Stimulated activated CD4-positive, alpha-beta T cell treated with anti-CD3 and anti-CD28 coated beads, Interleukin-2, amount 100 ng/mL, for 24 hours (primary cell): ENCODE measurements at places on chromosomes 5 and 9.

GRCh38 chr9:128005923-128006322 lies 25.1 kb upstream of the EEIG1 start:
- DNase-seq, result no peak

- DNase-seq, result no peak
Measured at GRCh38 chr5:154359221-154359573, 86.6 kb upstream of the SAP30L start.

- DNase-seq, result no peak
Measured at GRCh38 chr5:36070687-36071571, 4.2 kb upstream of the UGT3A2 start.

DNA sequence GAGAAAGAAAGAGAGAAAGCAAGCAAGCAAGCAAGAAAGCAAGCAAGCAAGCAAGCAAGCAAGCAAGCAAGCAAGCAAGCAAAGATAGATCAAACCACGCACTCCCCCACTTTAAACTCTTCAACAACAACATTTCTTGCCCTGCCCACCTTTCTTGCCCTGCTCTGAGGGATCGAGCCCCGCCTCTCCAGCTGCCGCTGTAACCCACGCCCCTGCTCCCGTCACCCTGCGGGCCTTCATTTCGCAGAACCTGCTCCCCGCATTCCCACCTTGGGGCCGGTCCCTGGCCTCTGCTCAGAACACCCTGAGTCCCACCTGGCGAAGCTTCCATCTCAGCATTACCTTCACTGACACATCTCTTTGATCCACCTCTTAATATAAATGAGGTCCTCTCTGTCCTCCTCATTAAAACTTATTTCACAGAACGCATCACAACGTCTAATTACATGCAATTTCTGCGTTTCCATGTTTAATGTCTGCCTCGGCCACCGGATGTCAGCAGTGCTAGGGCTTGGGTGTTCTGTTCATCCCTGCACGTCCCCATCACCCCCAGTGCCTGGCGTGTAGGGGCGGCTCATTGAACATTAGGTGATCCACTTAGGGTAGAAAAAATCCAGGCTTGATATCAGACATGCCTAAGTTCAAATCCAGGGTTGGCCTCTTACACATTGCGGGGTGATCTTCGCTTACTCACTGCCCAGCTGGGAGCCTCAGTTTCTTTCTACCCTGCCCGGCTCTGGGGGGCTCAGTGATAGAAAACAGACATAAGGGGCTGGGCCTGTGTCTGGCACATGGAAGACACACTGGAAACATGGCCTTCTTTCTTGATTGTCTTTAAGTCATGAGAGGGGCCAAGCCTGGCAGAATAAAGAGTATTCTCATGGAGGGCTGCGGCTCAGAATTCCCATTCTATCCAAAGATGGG lies 187.6 kb downstream of the DAB2IP start:
- DNase-seq, result no peak

DNA sequence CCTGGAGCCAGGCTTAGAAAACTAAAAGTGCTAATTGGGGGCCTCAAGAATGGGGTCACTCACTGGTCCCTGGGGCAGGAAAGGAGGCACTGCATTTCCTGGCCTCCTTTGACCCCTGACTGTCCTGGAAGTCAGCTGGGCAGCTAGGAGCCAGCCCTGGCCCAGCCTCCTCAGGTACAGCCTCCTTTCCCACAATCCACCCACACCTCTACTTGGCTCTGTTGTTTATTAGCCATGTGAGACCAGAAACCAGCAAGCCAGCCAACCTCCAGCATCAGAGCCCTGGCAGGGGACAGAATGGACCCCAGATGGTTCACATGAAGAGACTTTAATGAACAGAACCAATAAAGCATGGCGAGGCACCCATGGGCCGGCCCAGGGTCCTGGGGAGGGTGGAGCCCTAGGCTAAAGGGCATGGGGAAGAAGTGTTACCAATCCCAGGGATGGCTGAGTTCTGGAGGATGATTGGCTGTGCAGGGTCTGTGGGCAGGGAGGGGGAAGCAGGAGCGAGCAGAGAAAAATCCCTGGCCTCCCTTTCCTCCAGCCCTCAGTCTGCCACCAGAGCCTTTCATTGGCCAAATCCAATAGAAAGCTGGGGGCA lies 55.3 kb upstream of the ANGPTL2 start:
- no peak for DNase-seq

GRCh38 chr9:17843236-17843635 lies 264.4 kb downstream of the SH3GL2 start:
- DNase-seq, result no peak

DNA sequence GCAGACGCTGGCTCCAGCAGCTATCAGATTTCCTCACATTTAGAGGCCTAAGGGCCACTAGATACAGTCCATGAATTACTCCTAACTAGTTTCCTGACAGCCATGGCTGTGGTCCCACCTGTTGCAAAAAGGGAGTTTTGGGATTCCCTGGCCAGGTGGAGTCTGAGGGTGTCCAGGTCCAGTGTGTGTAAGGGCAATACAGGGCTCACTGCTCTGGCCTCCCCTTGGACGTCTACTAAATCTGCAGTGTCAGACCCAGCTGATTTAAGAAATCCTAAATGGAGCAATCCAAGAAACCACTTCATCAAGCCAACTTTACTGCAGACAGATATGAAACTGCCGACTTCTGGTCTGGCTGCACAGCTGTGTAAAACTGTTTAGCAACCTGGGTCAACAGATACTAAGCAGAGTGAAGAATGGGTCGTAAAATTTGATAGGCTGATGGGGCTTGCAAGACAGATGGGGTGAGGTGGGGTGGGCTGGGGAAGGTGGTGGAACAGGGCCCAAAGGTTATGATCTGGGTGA lies 116.4 kb downstream of the GADD45G start:
- no peak for DNase-seq

- DNase-seq, result no peak
Measured at GRCh38 chr5:91956738-91957137, 573.6 kb upstream of the ARRDC3 start.

GRCh38 chr9:126563556-126563955 lies 50.2 kb upstream of the LMX1B start:
- no peak for DNase-seq

DNA sequence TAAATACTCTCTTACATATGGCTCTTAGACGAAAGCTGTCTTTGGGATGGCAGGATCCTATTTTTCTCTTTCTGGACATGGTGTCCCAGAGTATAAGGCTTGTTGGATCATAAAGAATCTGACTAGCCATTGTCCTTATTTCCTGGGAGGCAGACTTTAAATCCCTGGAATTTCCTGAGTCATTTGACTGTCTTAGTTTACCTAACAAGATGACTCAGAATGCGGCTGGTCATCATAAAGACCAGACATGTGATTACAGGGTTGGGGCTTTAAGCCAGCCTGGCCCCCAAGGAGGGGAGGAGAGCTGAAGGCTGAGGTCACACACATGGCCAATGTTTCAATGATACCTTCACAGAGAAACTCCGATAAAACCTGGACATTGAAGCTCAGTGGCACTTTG lies 37.2 kb downstream of the FAM240B start:
- DNase-seq, result no peak

- peak; percentile 45 for DNase-seq
Measured at GRCh38 chr5:153352685-153353219, 137.7 kb upstream of the GRIA1 start.

DNA sequence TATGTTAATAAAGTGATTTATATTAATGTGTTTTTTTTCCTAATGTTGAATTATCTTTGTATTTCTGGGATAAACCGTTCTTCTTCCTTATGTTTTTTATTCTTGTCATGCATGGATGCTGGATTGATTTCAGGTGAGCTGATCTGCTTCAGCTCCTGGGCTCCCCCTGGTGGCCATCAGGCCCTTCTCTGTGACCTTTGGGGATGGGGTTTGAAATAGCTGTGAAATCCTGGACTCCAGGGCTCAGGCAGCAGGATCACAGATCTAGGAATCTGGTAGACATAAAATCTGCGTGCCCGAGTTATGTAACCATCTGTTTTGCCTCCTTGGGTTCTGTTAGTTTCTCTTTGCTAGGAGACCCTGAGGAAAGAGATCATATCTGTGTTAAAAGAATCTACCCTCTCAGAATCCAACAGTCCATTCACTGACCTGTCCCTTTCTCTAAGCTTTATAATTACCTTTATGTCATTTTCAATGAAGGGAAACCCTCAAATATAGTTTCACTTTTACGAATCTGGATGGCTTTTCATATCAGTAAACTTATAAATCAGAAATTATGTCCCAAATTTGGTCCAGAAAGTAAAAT lies 12.2 kb upstream of the OR13J1 start:
- DNase-seq, result peak; percentile 87

DNA sequence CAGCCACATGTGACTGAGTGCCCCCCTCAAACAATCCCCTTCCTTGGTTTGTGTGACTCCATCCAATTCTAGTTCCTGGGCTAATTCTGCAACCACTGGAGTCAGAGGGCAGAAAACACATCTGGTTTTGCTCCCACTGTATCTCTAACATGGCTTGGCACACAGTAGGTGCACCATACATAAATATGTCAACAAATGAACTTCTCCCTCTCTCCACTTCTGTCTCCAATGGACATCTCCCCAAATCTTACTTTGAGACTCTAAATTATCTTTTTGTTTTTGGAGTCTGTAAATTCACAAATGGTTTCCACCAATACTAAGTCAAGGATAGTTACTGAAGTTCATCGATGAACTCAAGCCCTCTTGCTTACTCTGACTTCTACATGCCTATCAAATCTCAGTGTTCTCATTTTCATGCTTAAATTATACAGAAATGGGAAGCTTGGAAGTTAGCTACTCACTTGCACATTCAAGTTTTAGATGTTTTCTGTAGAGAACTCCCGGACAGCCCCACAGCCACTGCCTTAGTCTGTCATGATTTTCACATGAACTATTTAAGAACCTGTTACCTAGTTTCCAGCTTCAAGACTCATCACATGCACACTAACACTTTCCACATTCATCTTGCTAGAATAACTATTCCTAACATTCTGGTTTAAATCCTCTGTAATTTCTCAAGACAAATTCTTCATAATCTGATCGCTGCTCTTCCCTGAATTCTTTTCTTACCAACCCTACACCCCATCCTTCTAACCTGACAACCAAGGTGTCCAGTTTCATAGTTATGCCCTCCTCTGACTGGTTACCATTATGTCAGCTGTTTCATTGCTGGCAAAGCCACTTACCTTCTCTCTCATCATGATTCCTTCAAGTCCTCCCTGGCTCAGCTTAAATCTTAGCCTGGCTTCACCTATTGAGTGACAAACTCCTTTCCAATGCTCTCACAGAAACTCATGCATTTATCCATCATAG lies 6.0 kb downstream of the RPL37 start:
- DNase-seq, result no peak

- no peak for DNase-seq
Measured at GRCh38 chr9:92165484-92165883, 50.3 kb upstream of the SPTLC1 start.

DNA sequence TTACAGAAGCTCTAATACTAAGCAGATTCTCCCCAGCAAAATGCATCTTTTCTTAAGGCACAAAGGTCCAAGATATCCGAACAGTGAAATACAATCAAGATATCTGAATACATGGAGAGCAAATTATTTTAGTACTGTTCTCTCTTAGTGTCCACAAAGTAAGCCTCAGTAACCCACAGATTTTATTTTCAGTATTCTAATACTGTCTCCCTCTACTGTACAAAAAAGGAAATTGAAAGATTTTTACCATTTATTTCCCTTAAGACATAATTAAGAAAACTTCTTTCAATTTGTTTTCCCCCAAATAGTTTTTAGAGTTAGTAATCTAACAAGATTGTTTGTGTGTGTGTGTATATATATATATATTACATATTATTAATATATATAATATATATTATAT lies 24.7 kb upstream of the NOL6 start:
- no peak for DNase-seq

DNA sequence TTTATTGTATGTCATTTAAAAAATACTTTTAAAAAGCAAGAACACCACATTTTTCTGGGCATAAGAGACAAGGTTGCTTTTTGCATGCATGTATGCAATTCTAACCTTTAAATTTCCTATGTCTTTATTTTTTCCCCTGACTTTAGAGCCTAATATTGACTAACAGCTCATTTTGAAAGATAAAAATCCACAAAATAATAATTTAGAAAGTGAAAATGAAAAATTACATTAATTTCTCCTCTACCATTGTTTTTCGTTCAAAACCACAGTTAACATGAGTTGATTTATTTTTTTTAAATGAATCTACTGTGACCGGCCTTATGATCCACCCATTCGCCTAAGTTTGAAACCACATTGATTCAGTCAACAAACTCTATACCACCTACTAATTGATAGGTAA lies 137.5 kb upstream of the CDKN2B start:
- DNase-seq, result no peak

DNA sequence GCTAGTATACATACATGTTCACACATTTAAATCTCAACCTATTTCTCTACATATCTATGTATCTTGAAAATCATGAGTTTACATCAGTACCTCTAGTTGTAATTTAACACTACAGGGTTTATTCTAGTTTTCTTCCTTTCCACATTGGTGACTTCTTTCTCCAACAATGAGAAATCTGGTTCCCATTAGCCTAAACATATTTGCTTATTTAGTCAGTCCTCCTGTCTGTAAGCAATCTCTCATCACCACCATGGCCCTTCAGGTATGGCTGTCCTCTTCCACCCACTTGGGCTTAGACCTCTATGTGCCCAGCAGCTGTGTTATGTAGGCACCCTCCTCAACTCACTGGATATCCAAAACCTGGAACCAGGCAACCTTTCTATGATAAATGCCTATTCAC lies 8.0 kb upstream of the SPATA31D1 start:
- DNase-seq, result no peak

- DNase-seq, result no peak
Measured at GRCh38 chr5:39670391-39670790, 245.6 kb upstream of the DAB2 start.

DNA sequence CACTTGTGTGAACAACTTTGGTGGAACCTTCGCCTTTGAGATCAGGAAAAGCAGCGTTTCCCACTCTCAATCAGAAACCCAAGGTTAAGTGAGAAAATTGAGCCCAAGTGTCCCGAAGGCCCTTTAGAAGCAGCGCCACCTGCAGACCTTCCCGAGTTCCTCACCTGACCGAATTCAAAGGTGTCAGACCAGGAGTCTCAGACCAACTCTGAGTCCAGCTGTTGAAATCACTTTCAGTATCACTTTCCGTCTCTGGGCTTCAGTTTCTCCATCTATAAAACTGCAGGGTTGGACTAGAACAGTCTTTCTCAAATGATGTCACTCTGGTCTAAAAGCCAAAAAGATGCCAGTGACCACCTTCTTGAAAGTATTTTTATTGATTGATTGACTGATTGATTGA lies 31.7 kb upstream of the GRHPR start:
- DNase-seq, result peak; percentile 41

GRCh38 chr5:68953875-68954617 lies 139.8 kb upstream of the SLC30A5 start:
- DNase-seq, result no peak

- no peak for DNase-seq
Measured at GRCh38 chr5:71637133-71637532, 50.0 kb downstream of the MCCC2 start.

DNA sequence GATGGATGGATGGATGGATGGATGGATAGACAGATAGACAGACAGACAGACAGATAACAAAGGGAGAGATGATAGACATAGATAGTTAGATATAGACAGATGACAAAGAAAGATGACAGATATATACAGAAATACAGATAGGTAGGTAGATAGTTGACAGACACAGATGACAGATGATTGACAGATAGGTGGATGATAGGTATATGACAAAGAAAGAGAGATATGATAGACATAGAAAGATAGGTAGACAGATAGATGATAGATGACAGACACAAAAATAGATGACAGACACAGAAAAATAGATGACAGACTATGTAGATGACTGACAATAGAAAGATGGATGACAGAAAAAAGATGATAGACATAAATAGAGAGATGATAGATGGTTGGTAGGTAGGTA lies 200.0 kb upstream of the TAS2R1 start:
- DNase-seq, result no peak
